ENCODE measurements at places on chromosomes 2 and 18.

- DNase-seq = no peak
These were observed 588 bp downstream of the OTX1 start for GRCh38 chr2:63051042-63051794.

DNA sequence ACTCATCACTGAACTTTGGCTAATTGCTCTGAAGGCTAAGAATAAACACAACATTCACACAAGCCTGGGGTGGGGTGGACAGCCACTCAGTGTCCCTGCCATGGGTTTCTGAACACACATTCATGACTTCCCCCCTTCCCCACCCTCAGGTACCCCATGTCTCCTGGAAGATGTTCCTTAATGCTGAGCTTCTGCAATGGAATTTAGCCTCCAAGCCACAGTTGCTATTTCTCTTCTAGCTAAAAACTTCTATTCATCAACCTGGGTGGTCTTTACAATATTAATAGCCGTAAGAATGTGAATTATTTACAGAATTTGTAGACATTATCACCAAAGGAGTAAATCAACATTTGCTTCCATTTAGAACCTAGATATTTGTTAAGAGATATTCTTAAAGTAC lies 175.1 kb downstream of the ACKR3 start:
- DNase-seq = no peak

DNA sequence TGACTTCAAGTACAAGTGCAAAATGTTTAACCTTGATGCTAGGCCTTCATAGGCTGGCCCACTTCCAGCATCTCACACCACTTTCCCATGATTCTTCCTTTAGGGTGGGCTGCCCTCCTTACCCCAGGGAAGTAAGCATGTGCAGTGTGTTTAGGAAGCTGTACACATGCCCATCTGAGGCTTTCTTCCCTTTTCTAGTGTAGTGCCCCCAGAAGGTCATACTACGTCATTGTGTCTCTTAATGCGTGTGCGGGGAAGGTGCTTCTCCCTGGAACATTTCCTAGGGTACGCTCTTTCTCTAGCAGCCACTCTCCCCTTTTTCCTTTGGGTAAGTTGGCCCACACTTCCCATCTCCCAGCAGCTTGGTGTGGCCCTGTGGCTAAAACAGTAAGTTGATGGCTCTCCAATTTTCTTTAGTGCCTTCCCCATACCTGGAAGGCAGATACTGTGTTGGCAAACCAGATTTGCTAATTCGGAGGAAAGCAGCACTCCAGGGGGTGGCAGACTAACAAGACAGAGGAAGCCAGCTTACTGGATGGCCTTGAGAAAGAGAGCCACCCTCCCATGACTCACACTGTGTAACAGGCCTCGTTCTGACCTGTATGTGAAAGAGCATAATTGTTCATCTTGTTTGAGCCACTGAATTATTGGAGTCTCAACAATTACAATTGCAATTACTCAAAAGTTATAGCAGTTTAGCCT lies 1.1 kb upstream of the SULT6B1 start:
- DNase-seq = peak; percentile 79

- DNase-seq = peak; percentile 48
These were observed 28.2 kb upstream of the MCM6 start for GRCh38 chr2:135904341-135904989.

DNA sequence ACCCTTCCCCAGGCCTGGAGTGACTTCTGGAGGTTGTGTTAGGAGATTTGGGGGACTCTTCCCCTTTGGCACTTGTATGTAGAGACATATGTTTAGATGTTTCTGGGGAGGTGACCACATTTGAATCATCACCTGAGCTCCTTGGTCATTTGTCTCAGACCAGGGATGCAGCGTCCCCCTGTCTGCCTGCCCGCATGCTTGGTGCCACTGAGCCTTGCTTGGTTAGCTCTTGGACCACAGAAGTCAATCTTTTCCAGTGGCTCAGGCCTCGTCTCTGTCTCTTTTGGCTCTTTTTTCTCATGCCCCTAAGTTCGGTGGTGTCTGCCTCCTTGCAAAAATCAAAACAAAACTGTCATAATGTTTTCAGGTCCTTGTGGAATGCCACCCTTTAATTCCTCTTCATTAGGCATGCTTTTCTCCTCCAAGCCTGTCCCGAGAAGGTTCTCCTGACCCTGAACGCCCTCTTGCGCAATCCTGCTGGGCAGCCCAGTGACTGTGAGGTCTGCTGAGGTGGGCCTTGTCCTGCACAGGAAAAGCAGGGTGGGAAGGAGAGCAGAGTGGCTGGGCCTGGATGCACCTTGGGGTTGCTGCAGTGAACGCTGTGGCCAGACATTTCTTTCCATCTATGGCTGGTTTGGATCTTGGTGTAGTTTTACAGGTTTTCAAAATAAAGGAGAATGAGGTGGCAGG lies 24.9 kb downstream of the GLI2 start:
- no peak for DNase-seq

GRCh38 chr2:129895061-129895460 lies 84.4 kb upstream of the RAB6C start:
- DNase-seq = no peak

DNA sequence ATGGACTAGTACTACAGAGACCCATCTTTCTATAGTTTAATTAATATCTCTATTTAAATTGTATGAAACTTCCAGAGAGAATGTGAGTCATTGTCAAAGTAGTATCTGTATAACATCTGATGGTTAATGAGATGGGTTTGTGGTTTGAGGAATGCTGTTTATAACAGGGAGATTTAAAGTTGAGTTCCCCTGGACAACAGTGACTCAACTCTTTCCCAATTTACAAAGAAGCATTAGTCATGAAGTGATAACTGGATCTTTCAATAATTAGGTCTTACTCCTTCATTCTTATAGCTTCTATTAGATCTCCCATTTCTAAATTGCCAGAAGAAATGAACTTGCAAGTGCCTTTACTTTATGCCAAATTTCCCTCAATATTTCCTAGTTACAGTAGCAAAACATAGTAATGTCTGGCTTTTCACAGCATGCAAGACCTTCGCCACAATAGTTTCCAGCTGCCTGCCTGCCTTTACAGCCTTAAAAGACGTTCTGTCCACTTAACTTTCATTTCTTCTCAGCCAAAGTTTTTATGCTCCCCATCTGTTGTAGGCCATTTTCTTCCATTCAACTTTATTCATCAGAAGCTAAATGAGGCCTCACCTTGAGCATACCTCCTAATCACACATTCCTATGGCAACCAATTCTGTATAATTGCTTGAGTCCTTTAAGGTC lies 47.7 kb upstream of the WDR75 start:
- peak; percentile 95 for DNase-seq

DNA sequence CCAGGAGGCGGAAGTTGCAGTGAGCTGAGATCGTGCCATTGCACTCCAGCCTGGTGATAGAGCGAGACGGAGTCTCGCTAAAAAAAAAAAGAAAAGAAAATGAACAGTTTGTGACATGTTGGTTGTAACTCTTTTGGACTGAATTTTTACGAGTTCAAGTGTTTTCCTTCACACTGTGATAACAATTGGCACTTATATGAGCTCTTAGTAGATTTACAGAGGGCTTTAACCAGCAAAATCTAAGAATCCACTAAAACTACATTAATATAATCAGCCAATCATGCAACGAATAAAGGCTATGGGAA lies 2.1 kb upstream of the GEMIN6 start:
- no peak for DNase-seq

- no peak for DNase-seq
These were observed 40.7 kb downstream of the MRPL44 start for GRCh38 chr2:223997938-223998337.

DNA sequence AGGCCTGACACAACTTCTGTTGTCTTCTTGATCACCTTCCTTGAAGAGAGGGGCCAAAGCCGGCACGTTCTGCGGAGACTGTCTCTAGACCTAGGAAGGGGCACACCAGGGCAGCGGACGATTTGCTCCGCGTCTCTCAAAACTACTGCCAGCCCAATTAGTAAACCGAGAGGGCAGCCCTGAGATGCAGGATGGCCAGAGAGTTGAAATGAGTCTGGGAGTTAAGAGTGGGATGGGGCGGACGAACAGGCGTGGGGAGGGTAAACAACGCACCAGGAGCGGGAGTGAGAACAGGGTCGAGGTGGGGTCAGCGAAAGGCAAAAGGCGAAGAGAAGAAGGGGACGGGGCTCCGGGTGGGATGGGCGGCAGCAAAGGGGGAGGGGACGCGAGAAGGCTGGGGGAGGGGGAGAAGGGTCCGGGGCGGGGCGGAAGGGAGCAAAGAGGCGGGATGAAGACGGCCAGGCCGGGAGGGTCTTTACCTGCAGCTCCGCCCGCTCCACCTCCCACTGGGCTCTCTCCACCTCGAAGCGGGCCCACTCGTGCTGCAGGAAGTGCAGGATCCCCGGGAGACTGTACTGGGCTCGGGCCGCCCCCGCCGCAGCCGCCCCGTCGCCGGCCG lies 476 bp downstream of the STRN start:
- DNase-seq = no peak

DNA sequence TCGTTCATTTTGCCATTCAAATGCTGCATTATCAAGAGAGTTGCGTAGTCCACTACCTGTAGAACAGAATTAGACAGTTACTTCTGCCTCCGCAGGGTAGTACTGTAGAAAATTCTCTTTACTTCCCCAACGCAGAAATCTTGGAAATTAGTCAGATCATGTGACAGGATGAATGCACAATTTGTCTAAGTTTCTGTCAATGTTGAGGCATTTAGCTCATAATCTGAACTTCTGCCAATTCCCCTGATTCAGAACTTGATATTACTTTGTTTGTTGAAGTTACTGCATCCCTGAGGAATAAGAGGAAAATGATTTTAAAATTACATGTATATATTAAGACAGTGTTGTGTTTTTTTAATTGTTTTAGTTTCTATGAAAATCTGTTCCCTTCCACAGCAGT lies 83.4 kb downstream of the TTC27 start:
- DNase-seq = peak; percentile 65

- DNase-seq = no peak
These were observed 90.9 kb downstream of the RAPGEF4 start for GRCh38 chr2:172826522-172826921.

DNA sequence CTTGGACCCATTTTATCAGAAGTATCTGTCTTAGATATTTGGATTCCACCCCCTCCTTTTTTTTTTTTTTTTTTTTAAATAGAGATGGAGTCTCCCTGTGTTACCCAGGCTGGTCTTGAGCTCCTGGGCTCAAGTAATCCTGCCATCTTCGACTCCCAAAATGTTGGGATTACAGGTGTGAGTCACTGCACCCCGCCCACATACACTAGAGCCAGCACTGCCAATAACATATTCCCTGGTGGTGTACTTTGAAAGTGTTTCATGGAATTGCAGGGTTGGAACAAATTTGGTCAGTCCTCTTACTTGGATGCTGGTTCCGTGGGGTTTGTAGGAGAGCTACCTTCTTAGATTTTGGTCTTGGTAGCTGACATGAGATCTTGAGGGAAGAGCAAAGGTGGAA lies 15.0 kb downstream of the PDCL3 start:
- no peak for DNase-seq

GRCh38 chr18:59065684-59066083 lies 74.0 kb upstream of the SEC11C start:
- DNase-seq = no peak

GRCh38 chr2:15448250-15448839 lies 112.8 kb downstream of the NBAS start:
- no peak for DNase-seq

DNA sequence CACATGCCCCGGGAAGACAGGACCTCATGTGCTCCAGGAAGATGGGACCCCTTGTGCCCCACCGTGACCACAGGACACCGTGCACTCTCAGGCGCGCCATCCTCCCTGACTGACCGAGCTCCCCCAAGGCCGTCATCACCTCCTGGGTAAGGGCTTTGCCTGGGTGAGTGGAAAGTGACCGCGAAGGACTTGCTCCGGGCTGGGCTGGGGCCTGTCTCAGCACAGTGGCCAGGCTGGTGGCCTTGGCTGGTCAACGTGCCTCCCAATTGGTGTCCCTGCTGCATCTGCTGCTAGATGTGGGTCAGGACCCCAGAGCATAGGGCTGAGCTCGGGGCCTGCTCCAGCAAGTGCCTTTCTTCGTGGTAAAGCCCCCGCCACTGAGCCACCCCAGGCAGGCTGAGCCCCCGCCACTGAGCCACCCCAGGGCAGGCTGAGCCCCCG lies 69.7 kb upstream of the CTDP1 start:
- no peak for DNase-seq

GRCh38 chr2:23433282-23433681 lies 48.3 kb downstream of the KLHL29 start:
- DNase-seq = no peak

GRCh38 chr18:76823587-76824011 lies 1.2 kb downstream of the ZNF236 start:
- no peak for DNase-seq

GRCh38 chr2:176246331-176246730 lies 22.9 kb upstream of the MTX2 start:
- no peak for DNase-seq

DNA sequence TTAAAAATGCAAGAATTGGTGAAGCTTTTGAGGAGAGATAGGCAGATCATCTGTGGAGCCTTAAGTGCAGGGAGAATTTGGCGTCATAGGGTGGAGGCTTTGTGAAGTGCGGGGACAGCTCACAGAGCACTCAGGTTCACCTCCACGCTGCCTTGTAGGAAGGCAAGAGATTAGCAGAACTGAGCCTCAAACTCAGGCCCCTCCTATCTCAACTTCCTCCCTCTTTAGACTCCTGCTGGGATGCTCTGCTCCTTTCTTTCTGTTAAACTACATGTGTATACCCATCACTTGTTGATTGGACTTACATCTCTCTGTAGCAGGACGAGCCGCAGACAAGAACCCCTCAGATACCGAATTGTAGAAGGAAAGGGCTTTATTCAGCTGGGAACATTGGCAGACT lies 422.2 kb downstream of the SETBP1 start:
- DNase-seq = no peak

- no peak for DNase-seq
These were observed 203.3 kb downstream of the GBX2 start for GRCh38 chr2:235964787-235965390.

GRCh38 chr18:79801217-79801616 lies 3.5 kb downstream of the KCNG2 start:
- DNase-seq = no peak

- no peak for DNase-seq
These were observed 255.0 kb downstream of the TRIB2 start for GRCh38 chr2:12971581-12972365.

DNA sequence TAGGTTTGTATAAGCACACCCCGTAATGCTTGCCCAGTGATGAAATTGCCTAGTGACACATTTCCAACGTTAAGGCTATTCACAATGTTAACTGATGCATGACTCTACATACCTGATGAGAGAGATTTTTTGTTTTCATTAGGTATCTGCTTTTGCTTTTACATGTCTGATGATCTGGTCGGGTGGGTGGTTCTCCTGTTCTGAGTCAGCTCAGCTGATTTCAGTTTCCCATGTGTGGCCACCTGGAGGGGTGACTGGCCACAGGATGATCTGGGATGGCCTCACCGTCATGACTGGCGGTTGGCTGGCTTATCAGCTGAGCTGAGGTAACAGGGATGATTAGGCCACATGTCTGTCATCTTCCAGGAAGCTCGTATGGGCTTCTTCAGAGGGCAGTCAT lies 33.8 kb upstream of the ACYP2 start:
- no peak for DNase-seq

DNA sequence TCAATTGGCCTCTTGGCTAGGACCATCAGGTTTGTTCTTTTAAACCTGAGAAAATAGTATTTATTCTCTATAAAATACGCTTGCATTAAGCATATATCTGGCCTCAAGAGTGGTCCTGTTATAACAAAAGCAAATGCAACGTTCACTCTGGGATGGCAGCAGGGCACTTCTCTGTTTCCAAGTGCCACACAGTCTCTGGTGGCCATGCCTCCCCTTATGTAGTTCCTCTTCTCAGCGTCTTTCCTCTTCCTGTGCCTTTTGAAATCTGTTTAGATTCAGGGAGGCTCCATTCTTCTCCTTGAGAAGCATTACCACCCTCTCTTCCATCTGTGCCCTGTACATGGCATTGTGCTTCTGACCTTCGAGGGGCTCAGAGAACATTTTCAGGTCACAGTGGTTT lies 51.9 kb downstream of the TSHZ1 start:
- DNase-seq = no peak

GRCh38 chr18:78896111-78896905 lies 83.3 kb upstream of the SALL3 start:
- DNase-seq = no peak
